ENCODE measurements at places on chromosomes 7 and 10. TPM values are rescaled to one million over a fixed set of nuclear protein-coding genes. Genes with fewer than 3 reads are reported as not detected.

- H3K4me3 ChIP-seq: no peak overlapping the region
- DNase-seq: no peak
- no peaks in the 10 kb centered on the region for H3K4me1 ChIP-seq
- no peak overlapping the region for H3K27ac ChIP-seq
- no peaks in the 10 kb centered on the region for H3K27me3 ChIP-seq
- no peaks in the 10 kb centered on the region for H3K36me3 ChIP-seq
Observed at GRCh38 chr7:69269806-69270205, 328.5 kb upstream of the AUTS2 start.

The MYO1G gene
- polyA plus RNA-seq: 119 TPM

DNA sequence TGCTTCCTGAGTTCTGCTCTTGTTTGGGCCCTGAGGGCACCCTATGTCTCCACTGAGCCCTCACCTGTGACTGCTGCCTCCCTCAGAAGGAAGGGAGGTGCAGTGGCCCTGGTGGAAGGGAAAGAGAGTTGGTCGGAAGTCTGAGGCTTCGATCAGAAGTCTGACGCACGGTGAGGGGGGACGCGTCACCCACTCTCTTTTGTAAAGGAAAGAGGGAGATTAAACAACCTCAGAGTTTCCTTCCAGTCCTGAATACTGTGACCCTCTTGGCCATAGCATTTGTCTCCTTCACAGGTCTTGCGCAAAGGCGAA is 31.4 kb upstream of the TRIM8 start:
- H3K27ac ChIP-seq: no peak overlapping the region
- no peak overlapping the region for H3K4me3 ChIP-seq
- H3K27me3 ChIP-seq: no peaks in the 10 kb centered on the region

- H3K4me1 ChIP-seq: no peaks in the 10 kb centered on the region
- DNase-seq: no peak
- no peak overlapping the region for H3K27ac ChIP-seq
- no peaks in the 10 kb centered on the region for H3K36me3 ChIP-seq
- H3K27me3 ChIP-seq: peaks cover 5% of the 10 kb centered on the region
Observed at GRCh38 chr10:77388571-77389100, 249.0 kb downstream of the KCNMA1 start.

DNA sequence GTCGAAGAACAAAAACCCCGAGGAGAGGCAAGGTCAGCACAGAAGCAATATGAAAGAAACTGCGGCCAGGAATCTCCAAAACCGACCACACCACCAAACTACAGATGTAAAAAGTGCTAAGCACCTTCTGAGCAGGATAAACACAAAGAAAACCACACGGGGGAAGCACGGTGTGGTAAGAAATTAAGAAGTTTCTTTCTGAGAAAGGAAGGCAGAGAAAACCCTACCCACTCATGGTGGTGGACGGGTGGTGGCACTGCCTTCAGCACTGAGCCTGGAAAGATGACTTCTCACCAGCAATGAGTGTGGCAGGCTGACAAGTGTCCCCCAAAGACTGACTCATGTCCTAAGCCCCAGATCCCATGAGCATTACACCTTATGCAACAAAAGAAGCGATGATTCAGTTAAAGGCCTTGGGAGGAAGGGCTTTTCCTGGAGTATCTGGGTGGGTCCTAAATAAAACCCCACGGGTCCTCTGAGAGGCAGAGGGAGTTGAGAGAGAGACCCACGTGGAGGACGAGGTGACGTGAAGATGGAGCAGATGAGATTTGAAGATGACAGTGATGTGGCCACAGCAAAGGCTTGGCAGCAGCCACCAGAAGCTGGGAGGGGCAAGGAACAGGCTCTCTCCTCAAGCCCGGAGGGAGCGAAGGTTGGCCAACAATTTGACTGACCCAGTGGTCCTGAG is 124.9 kb downstream of the DLG5 start:
- no peak overlapping the region for H3K4me3 ChIP-seq
- H3K27me3 ChIP-seq: no peaks in the 10 kb centered on the region
- no peaks in the 10 kb centered on the region for H3K4me1 ChIP-seq
- no peak for DNase-seq
- H3K27ac ChIP-seq: no peak overlapping the region

DNA sequence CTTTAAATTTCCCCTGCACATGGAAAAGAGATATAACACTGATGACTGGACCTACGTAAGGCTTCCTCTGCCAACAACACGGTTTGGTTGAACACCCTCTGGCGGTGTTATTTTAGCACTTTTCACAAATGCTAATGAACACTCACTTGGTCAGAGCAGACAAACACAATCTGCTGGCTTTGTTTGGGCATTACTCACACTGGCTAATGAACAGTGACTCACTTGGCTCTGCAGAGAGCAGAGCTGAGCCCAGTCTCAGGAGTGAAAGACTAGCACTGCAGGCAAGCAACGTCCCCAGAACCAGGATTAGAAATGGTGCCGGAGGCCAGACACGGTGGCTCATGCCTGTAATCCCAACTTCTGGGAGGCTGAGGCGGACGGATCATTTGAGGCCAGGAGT is 430.8 kb downstream of the PLXNA4 start:
- no peak overlapping the region for H3K27ac ChIP-seq
- no peak overlapping the region for H3K4me3 ChIP-seq
- H3K36me3 ChIP-seq: no peaks in the 10 kb centered on the region
- H3K4me1 ChIP-seq: no peaks in the 10 kb centered on the region

Measured in CD14-positive monocyte (primary cell).